Breast epithelium (tissue), 4 donors: ENCODE measurements at places on chromosomes 7 and 10. TPM values are rescaled to one million over a fixed set of nuclear protein-coding genes. Genes with fewer than 3 reads are reported as not detected.

INPP5F gene
- 14.6 TPM for total RNA-seq

IL15RA gene
- 25.9 TPM for total RNA-seq

POLR2J2 gene
- total RNA-seq: 2.7 TPM

NEUROG3 gene
- total RNA-seq: not detected

HUS1 gene
- total RNA-seq: 46.2 TPM

TSPAN12 gene
- 11.3 TPM for total RNA-seq

CARD11 gene
- 2.0 TPM for total RNA-seq

FOXI2 gene
- total RNA-seq: not detected

AOAH gene
- total RNA-seq: 10.8 TPM

SLC26A5 gene
- total RNA-seq: 0.48 TPM

GPR22 gene
- not detected for total RNA-seq

TFR2 gene
- total RNA-seq: 0.48 TPM

TMEM229A gene
- total RNA-seq: not detected

STOX1 gene
- 9.8 TPM for total RNA-seq

RET gene
- total RNA-seq: 0.96 TPM

NIPSNAP2 gene
- 79.8 TPM for total RNA-seq

LRRN3 gene
- total RNA-seq: 1.6 TPM
